ENCODE measurements at places on chromosomes 6 and 20. TPM values are rescaled to one million over a fixed set of nuclear protein-coding genes. Genes with fewer than 3 reads are reported as not detected.

GRCh38 chr20:15924556-15924955, 648.7 kb downstream of the KIF16B start:
- no peak overlapping the region for H3K4me3 ChIP-seq
- H3K4me1 ChIP-seq = no peaks in the 10 kb centered on the region
- H3K27ac ChIP-seq = no peak overlapping the region
- H3K36me3 ChIP-seq = no peaks in the 10 kb centered on the region

CENPB gene
- total RNA-seq = 97.2 TPM

DNA sequence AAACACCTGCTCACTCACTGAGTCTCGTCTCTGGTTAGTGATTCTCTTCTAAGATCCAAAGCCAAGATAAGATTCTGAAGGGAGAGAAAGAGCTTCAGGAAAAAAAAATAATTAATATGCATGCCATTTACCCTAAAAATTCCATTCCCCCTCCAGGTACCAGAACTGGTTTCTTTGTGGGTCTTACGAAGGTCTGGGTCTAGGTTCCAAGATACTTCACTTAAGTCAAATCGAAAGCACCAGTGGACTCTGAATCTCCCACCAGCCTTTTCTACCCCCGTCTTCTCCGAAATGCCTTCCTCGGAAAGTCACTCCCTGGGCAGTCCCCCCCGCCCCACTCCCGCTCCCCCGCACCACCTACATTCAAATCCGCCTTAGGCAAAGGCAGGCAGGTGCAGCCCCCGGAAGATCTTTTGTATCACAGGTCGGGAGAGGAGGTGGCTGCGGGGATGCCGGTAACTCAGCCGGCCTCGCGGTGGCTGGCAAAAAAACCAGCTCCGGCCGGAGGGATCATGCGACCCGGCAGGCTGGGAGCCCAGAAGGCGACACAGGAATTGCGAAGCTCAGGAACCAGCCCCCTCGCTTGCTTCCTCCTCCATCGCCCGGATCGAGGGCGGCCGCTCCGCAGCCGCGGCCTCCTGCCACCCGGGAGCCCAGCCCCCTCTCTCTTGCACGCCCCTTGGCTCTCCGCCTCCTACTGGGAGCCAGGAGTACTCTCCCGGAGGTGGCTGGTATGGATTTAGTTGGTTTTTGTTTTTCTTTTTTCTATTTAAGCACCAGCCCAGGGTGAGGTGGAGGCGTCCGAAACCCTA, at the start of gene BCL2L1:
Gene BCL2L1 (minus strand): TSS at position 612 of the 812 bp plus-strand sequence. CDS start 650 bp downstream, outside the sequence.
- peak within 1 kb of the TSS; percentile 93 for H3K4me3 ChIP-seq
- H3K27ac ChIP-seq = peak within 1 kb of the TSS; percentile 98
- peak; percentile 58 for DNase-seq
- no peaks in the 10 kb centered on the region for H3K27me3 ChIP-seq
- peaks cover 20% of the 10 kb centered on the region for H3K4me1 ChIP-seq

DNA sequence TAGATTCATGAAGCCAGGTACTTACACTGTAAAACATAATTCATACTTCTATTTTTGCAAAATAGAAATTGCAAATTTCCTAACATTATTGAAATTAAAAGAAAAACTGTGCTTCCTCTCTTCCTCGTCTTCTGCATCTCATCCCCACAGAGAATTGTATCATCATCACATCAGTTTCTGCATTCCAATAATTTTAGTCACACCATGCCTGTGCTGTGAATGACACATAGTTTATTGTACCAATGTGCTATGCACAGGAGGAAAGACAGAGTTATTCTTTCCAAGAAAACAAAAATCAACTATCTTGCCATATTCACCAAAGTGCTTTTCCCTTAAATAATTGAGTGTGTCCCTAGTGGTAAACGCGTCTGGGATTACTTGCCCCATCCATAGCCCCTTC, 38.1 kb upstream of the FAM135A start:
- H3K4me3 ChIP-seq = no peak overlapping the region
- no peaks in the 10 kb centered on the region for H3K4me1 ChIP-seq
- H3K36me3 ChIP-seq = no peaks in the 10 kb centered on the region
- H3K27ac ChIP-seq = no peak overlapping the region
- DNase-seq = no peak
- no peaks in the 10 kb centered on the region for H3K27me3 ChIP-seq

- peaks cover 63% of the 10 kb centered on the region for H3K36me3 ChIP-seq
- no peak overlapping the region for H3K27ac ChIP-seq
- H3K4me3 ChIP-seq = no peak overlapping the region
- DNase-seq = no peak
Observed at GRCh38 chr20:34536798-34537394, 20.7 kb downstream of the DYNLRB1 start.

KCNK16 gene
- total RNA-seq = not detected

- no peaks in the 10 kb centered on the region for H3K4me1 ChIP-seq
- H3K4me3 ChIP-seq = no peak within 1 kb of the TSS
- DNase-seq = no peak
- no peaks in the 10 kb centered on the region for H3K27me3 ChIP-seq
Observed at GRCh38 chr20:34240693-34241615, at the start of gene ASIP. ASIP (plus strand) TSS chr20:34241423; CDS start chr20:34260375, 18,952 bp downstream.

GRCh38 chr20:24108581-24108980, 120.0 kb upstream of the GGTLC1 start:
- no peak overlapping the region for H3K4me3 ChIP-seq
- H3K27me3 ChIP-seq = no peaks in the 10 kb centered on the region
- no peaks in the 10 kb centered on the region for H3K4me1 ChIP-seq
- H3K36me3 ChIP-seq = no peaks in the 10 kb centered on the region
- H3K27ac ChIP-seq = no peak overlapping the region

- peaks cover 3% of the 10 kb centered on the region for H3K4me1 ChIP-seq
- no peaks in the 10 kb centered on the region for H3K36me3 ChIP-seq
- H3K27me3 ChIP-seq = no peaks in the 10 kb centered on the region
- no peak overlapping the region for H3K27ac ChIP-seq
- no peak overlapping the region for H3K4me3 ChIP-seq
Observed at GRCh38 chr6:5302220-5302946, 41.1 kb downstream of the FARS2 start.

GRCh38 chr20:4449957-4450715, 271.6 kb upstream of the PRND start:
- peak overlapping the region; percentile 47 for H3K27ac ChIP-seq
- DNase-seq = no peak
- no peaks in the 10 kb centered on the region for H3K36me3 ChIP-seq
- H3K4me3 ChIP-seq = peak overlapping the region; percentile 59
- peaks cover 35% of the 10 kb centered on the region for H3K4me1 ChIP-seq

DNA sequence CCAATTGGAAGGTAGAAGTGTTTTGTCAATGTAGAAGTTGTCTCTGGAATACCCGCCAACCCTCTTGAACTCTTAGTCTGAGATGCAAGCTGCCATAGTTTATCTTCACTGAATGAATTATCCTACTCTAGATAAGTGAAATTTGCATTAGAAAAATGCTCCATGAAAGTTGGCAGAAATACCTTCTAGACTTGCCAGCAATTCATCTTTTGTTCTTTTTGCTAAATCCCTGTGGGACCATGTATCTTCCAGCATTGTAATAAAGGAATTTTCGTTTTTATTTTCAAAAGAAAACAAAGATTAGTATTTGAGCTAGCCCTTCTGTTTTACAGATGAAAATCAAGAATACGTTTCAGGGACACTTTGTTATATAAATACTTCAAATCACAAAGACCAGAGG, 244.2 kb downstream of the CBLN4 start:
- no peaks in the 10 kb centered on the region for H3K36me3 ChIP-seq
- no peaks in the 10 kb centered on the region for H3K4me1 ChIP-seq
- no peaks in the 10 kb centered on the region for H3K27me3 ChIP-seq
- no peak overlapping the region for H3K4me3 ChIP-seq

CCN6 gene
- not detected for total RNA-seq

- H3K4me1 ChIP-seq = no peaks in the 10 kb centered on the region
- no peak overlapping the region for H3K27ac ChIP-seq
- H3K4me3 ChIP-seq = no peak overlapping the region
- H3K27me3 ChIP-seq = no peaks in the 10 kb centered on the region
Observed at GRCh38 chr6:14656078-14656521, 538.5 kb downstream of the CD83 start.

DNA sequence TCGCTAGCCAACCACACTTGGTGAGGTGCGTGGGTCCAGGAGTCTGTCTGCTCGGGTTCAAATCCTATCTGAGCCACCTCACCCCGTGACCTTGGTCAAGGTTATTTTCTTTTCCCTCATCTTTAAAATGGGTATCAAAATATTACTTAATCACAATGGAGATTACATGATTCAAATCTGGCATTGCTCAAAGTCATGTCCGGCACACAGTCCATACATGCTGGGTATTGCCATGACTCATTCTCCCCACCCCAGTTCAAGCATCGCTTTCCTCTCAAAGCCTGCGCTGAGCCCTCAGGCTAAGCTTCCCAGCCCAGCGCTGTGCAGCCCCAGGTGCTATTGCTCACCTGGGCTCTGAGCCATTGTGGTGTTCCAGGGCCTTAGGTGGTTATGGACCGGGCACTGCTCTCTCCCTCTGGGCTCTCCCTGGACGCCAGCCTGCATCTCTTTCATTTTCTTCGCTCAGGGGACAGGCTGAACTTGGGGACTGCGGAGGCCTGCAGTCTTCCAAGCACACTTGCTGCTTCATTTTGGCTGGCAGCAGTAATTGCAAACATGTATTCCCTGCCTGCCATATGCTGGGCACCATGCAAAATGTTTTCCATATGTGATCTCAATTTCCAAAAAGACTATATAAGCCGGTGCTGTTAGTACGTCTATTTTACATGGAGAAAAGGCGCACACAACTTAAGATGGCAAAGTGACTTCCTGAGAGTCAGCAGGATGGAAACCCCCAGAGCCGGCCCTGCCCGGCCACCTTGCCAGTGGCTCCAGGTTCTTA, 27.3 kb downstream of the WRNIP1 start:
- DNase-seq = no peak
- no peaks in the 10 kb centered on the region for H3K27me3 ChIP-seq
- H3K4me3 ChIP-seq = no peak overlapping the region
- peaks cover 52% of the 10 kb centered on the region for H3K4me1 ChIP-seq
- no peaks in the 10 kb centered on the region for H3K36me3 ChIP-seq

FRK gene
- total RNA-seq = 20.0 TPM

DNA sequence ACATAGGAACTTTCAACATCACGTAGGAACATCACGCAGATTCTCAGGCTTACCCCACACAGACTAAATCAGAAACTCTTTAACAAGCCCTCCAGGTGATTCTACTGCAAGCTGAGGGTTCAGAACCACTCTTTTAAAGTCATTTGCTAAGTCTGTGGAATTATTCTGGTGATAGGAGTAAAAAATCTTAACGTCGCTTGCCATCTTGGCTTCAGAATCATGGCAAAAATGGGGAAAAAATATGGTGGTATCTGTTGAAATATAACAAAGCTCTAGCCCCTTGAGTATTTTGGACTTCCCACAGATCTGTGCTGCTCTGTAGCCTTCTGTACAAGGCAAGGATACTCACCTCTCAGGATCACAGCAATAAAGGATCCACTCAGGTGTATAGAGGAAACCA, 17.4 kb downstream of the FOXO3 start:
- H3K27ac ChIP-seq = no peak overlapping the region
- H3K27me3 ChIP-seq = no peaks in the 10 kb centered on the region
- H3K4me1 ChIP-seq = peaks cover 78% of the 10 kb centered on the region
- no peaks in the 10 kb centered on the region for H3K36me3 ChIP-seq
- H3K4me3 ChIP-seq = no peak overlapping the region

PNLDC1 gene
- total RNA-seq = not detected

ID1 gene
- 944 TPM for total RNA-seq

- H3K27me3 ChIP-seq = no peaks in the 10 kb centered on the region
- no peak overlapping the region for H3K4me3 ChIP-seq
- no peaks in the 10 kb centered on the region for H3K4me1 ChIP-seq
- H3K27ac ChIP-seq = no peak overlapping the region
Observed at GRCh38 chr6:13834790-13835189, 20.4 kb upstream of the MCUR1 start.

DNA sequence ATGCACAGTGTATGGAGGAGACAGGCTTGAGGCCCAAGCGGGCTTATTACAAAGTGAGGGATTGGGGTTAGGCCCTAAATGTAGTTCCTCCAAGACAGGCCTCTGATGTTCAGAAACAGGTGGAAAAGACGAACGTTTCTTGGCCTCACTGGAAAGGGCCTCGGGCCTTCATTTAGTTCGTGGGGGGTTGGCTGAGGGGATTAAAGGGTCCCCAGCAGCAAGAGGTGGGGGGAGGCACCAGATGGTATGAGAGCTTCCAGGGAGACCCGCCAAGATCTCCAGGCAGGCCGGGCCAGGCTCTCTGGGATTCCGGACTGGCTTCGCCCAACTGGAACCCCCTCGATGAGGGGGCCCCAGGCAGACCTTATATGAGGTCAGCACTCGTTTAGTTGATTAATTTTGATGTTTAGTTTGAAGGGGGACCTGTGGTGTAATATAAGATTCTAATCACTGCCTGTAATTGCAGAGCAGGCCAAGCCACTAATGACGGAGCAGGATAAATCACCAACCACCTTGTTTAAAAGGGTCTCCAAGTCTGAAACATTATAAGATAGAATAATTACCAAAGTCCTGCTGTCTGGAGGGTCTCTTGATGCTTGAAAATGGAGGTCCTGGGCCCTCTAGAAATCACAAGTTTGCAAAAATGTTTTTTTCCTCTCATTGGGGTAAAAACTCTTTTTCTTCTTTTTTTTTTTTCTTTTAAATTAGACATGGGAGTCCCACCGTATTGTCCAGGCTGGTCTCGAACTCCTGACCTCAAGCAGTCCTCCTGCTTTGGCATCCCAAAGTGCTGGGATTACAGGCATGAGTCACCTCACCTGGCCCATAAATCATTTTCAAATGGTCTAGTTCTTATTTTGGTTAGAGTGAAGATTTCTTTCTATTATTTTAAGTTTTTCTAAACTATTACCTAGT, 2.2 kb downstream of the HMGA1 start:
- H3K4me1 ChIP-seq = peaks cover 27% of the 10 kb centered on the region
- no peak overlapping the region for H3K27ac ChIP-seq
- peak overlapping the region; percentile 78 for H3K4me3 ChIP-seq
- no peak for DNase-seq
- H3K27me3 ChIP-seq = no peaks in the 10 kb centered on the region

CRIP3 gene
- not detected for total RNA-seq

DNA sequence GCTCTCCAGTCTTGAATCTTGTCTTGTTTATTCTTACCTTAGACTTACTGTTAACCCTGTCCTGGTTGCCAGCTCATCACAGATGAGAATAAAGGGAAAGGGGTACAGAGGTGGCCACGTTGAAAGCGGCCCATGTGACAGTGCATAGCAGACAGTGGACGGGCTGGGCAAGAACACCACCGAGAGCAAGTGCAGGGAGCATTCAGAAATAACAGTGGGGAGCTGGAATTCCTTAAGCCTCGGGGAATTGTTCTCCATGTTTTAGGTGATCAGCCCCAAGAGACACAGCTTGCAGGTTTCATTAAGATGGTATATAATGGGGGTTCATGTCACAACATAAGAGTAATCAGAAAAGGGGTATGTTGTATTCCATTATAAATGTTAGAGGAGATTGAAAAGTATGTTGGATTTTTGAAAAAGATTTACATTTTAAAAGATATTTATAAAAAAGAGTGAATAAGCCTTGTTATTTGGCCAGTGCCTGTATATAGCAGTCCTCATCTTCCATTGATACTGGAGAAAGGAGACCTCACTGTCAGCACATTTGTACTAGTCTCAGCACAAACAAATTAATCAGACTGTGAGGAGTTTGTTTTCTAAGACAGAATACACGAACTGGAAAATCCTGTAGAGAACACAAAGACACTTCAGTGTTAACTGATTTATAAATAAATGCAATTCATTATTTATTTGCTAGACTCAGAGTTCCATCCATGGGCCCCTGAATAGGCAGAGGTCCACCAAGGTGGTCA, 35.4 kb downstream of the VAPB start:
- H3K4me1 ChIP-seq = no peaks in the 10 kb centered on the region
- no peak for DNase-seq
- H3K4me3 ChIP-seq = no peak overlapping the region
- no peaks in the 10 kb centered on the region for H3K27me3 ChIP-seq
- no peaks in the 10 kb centered on the region for H3K36me3 ChIP-seq
